Sigmoid colon (tissue), 7 donors: ENCODE measurements at places on chromosomes 1 and 21.

DNA sequence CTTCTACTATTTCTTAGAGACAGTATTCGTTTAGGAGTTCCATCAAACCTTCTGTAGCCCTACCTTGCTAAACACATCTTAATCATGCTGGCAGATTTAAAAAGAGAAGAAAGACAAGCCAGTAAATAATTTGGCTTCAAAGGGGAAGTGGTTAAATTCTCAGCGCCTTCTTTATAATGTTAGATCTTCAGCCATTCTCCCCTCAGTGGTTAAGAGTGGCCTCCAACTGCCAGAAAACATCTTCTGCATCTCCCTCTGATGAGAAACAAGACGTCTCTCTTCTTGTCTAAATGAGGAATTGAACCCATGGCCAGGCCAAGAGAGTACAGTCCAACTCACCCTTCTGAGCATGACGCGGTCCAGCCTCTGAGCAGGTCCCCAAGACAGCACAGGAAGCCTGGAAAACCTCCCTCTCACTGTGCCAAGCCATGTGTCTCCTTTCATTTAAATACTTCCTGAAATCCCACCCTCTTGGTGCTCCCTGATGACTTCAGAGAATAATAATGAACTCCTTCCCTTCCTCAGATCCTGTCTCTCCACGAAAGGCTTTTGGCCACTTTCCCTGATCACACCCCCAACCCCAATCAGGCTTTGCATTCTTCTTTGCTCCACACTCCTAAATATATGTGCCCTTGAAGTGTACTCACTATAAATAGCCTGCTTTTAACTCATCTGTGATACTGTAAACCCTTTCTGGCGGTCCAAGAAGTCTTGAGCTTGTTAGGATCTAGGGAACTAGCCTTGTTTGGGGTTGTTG is 16.4 kb upstream of the LRRC52 start:
- no peak for DNase-seq

DNA sequence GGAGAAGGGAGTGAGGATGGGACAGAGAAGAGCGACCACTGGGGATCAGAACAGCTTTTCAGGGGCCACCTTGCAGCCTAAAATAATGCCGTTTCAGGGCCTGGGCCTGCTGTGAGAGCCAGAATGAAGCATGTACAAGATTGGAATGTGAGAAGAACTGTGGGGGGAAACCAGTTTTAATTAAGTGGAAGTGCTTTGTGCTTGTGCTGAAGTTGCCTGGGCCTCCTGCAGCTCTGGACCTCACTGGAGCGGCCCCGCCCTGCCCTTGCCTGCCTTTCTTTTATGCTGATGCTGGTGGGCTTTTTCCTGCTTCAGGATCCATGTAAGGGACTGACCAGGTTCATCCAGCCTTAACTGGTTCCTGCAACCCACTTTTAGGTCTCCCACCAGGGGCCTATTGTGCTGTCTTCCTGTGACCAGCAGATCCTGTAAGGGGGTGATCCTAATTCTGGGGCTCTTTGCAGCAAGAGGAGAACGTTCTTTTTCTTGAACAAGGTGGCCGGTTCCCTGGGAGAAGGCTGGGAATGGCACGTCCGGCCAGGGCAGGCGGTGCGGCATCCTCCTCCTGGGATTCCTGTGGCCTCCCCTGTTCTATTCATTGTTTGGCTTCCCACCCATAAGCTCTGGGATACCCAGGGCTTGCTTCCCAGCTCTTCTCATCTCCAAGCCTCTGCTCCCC is 3.2 kb downstream of the C1orf226 start:
- no peak for DNase-seq

DNA sequence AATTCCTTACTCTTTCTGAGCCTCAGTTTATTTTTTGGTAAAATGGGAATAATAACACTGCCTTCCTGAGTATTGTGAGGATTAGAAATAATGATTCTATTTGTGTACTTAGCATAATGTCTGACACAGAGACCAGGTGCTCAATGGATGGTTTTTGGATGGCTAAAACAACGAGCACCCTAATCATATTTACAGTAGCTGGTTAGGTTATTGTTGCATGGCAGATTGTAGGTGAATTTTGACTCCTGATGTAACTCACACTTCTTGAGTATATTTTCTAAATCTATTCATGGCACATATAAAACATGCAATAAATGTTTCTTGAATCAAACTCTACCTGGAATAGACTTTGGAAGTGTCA is 11.9 kb upstream of the DUSP10 start:
- no peak for DNase-seq

- no peak for DNase-seq
Measured at GRCh38 chr21:24681456-24681855, 925.8 kb downstream of the MRPL39 start.

DNA sequence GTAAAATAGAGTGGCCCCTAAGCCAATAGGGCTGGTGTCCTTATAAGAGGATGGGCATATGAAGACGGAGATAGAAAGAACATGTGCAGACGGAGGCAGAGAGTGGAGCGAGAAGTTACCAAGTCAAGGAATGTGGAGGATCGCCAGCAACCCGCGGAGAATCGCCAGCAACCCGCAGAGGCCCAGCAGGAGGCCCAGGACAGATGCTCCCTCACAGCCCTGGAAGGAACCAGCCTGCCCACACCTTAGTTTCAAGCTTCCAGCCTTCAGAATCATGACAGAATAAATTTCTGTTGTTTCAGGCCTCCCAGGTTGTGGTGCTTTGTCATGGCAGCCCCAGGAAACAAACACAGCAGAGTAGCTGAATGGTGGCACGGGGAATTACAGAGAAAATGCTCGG is 9.6 kb downstream of the CLDN14 start:
- DNase-seq: no peak

DNA sequence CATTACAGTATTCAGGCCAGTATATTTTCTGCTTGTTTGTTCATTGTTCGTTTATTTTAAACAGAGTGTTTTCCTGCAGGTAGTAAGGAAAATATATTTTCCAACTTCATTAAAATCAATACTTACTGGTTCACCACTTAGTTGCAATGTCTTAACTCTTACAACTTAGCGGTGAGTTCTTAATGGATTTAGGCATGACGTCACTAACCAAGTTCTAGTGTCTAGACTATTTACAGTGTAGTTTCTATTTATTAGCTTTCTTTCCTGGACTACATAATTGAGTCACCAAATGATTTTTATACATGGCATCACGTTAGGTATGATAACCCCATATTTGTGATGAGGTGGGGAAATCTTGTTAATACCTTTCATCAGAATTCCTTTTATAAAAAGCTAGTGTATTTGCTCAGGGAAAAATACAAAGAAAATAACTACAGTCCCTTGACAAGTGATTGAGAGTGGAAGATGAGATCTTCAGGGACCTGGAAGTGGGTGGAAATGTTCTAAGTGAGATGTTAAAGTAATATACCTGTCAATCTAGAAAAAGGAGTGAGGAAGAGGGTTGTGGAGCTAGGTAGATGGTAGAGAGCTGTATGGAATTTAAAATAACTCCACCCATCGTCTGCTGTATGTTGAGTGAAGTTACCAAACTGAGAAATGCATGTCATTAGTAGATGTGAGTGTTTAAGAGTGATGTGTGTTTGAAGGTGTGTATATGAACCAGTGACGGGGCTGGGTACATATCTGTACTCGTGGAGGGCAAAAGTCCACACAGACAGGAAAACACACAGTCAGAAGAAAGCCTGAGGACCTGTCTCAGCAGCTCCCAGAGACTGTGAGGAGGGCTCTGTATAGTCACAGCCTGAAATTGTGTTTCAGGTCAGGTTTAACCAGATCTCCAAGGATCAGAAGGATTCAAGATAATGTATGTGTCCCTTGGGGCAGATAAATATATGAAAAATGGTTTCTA is 197.6 kb upstream of the ADAMTS5 start:
- no peak for DNase-seq

DNA sequence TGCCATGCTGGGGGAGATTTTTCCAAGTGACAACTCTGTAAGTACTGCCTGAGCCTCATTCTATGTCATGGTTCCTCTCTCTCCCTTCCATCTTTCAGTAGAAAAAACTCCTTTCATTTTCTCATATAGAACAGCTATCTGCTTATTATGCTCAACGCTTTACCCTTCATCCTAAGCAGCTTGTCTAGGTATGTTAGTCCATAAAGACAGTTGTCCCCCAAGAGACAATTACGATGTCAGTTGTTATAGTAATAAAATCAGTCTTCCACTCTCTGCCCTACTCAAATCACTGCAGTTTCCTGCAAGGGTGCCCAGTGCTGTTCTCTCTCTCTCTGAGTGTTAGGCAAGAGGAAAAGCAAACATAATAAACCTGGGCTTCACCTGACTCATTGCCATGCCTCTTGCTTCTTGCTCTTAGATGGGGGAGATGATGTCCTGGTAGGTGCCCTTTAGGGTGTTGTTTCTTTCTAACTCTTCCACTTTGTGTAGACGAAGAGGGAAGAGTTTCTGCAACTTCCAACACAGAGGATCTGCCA is 59.4 kb downstream of the PAPPA2 start:
- DNase-seq: no peak

DNA sequence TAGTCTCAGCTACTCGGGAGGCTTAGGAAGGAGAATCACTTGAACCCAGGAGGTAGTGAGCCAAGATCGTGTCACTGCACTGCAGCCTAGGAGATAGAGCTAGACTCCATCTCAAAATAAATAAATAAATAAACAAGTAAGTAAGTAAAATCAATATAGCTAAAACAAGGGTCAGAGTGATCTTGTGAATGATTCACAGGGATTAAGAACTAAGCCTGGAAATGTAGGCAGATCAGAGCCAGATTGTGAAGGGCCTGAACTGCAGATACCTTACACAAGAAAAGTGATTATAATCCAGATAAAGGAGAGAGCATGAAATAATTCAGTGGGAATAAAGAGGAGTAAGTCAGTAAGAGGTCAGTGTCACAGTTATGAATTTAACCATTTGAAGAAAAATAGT is 41.5 kb downstream of the COP1 start:
- DNase-seq: no peak

DNA sequence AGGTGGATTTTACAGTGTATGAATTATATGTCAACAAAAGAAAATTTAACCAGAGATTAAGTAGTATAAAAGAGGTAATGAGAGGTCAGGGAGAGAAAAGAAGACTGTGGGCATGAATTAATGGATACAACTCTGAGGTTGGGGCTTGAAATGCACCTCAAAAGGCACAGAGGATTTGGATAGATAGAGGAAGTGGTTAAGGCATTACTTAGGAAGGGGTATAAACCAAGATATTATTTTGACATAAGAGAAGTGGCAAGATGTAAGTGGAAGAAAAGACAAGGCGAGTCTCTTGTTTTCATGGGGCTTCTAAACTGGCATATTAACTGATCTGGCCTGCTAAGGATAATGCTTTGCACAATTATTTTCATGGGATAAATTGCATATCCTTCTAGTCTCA is 34.1 kb downstream of the RAP1A start:
- no peak for DNase-seq

DNA sequence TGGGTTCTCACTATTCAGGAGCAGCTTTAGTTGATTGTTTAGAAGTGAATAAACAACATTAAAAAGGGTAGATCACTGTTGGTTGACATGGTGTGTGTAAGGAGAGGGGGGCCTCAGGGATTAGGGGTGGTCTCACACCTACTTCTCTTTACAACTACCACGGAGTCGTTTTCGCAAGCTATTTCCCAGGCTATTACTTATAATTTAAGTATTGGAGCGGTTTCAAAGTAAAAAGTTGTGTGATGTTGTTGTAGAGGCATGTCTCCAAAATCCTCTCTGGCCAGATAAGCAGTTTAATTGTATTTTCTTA is 1.3 kb downstream of the GPSM2 start:
- no peak for DNase-seq

DNA sequence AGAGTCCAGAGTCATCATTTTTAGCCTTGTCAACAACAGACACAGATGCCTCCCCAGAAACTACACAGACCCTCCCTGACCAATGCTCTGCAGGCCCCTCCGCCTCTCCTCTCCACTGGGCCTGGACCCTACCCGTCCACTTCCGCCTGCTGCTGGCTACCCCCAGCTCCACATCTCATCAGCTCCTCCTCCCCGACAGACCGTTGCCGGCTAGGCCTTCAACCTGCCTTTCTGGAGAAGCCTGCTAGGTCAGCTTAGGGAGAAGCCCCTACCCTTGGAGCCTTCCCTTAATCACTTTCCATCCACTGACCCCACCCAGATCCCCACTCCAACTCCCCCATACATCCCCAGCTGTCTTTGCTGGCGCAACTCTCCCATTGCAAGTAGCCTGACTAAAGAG is 1.4 kb downstream of the TRIM17 start:
- DNase-seq: no peak

DNA sequence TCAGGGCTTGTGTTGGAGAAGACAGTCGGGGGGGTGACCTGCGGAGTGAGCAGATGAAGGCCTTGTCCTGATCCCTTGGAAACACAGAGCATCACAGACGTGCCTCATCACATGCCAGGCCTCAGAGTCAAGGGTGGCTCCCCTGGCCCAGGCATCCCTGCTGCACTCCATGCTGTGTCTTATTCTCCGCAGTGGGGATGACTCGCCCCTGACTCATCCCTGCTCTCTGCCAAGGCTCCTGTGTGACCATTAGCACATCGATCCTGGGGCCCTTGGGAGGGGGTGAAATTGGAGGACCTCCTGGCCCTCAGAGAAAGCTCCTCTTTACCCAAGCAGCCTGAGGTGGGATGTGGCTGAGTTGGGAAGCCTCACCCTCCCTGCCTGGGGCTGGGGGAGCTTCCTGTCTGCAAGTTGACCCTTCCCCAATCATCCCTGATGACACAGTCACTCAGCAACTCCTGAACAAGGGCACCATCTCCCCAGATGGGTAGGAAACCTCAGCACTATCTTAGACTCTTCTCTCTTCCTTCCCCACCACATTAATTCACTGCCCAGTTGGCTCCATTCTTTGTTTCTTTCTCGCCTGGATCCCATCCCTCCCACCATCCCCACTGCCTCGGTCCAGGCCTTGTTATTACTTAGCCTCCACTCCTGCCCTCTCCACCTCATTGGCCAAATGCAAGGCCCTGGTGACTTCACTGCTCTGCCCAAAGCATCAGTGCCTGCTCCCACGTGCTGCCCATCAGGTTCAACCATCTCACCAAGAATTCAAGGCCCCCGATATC is 74.6 kb downstream of the CAMK2N1 start:
- DNase-seq: no peak

- no peak for DNase-seq
Measured at GRCh38 chr1:177937931-177938330, 31.9 kb downstream of the SEC16B start.

- no peak for DNase-seq
Measured at GRCh38 chr1:234250747-234251146, 122.5 kb upstream of the COA6 start.

DNA sequence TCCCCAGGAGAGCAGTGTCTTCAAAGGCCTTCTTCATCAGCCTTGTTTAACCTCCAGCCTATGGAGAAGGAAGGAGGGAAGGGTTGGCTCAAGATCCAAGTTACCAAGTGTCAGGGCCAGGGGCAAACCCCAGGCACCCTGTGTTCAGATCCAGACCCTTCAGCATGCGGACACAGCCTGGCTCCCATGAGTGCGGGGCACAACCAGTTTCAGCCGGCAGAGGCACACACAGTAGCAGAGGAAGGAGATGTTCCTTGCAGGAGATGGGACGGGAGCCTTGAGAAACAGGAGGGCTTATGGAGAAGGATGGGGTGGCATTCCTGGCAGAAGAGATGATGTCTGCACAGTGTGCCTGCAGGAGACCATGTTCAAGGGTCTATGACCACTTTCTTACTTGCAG is 161.7 kb upstream of the EDN2 start:
- DNase-seq: no peak
